ENCODE measurements at places on chromosomes 13 and 19. TPM values are rescaled to one million over a fixed set of nuclear protein-coding genes. Genes with fewer than 3 reads are reported as not detected.

Gene MIR17HG
- 0.93 TPM for total RNA-seq

Gene RXFP2
- total RNA-seq, result not detected

Gene EDDM13
- total RNA-seq, result 2.5 TPM

Gene GNA15
- total RNA-seq, result not detected

Gene SCEL
- not detected for total RNA-seq

Gene ELSPBP1
- not detected for total RNA-seq

Gene C5AR2
- not detected for total RNA-seq

Gene FSD1
- total RNA-seq, result 7.9 TPM

Gene NLRP5
- total RNA-seq, result not detected

Gene SBK2
- not detected for total RNA-seq

Gene KISS1R
- not detected for total RNA-seq

Gene POLR2I
- 46.2 TPM for total RNA-seq

Gene ZNF285
- 2.4 TPM for total RNA-seq

Gene ZIC2
- total RNA-seq, result not detected

Gene WDR87
- total RNA-seq, result not detected

Gene SPRYD7
- total RNA-seq, result 8.5 TPM

Gene DZIP1
- 3.9 TPM for total RNA-seq

Gene PEAK3
- total RNA-seq, result not detected

Gene GRIN3B
- 2.6 TPM for total RNA-seq

Gene GFY
- not detected for total RNA-seq

Gene RNF225
- not detected for total RNA-seq

Gene EBI3
- 0.73 TPM for total RNA-seq

Gene DCLK1
- total RNA-seq, result 20.4 TPM

Gene ZNF541
- total RNA-seq, result 0.15 TPM

Gene KLK7
- not detected for total RNA-seq

Gene CEP89
- 22.8 TPM for total RNA-seq

Gene SYNE4
- total RNA-seq, result not detected

Gene HCN2
- 0.07 TPM for total RNA-seq

Gene KIR3DL1
- total RNA-seq, result not detected

Gene INSL3
- total RNA-seq, result 0.44 TPM

Gene WASF3
- total RNA-seq, result 2.5 TPM
